ENCODE measurements at places on chromosomes 1 and 21.

GRCh38 chr21:29306920-29307319, 8.2 kb downstream of the BACH1 start:
- no peak for DNase-seq

DNA sequence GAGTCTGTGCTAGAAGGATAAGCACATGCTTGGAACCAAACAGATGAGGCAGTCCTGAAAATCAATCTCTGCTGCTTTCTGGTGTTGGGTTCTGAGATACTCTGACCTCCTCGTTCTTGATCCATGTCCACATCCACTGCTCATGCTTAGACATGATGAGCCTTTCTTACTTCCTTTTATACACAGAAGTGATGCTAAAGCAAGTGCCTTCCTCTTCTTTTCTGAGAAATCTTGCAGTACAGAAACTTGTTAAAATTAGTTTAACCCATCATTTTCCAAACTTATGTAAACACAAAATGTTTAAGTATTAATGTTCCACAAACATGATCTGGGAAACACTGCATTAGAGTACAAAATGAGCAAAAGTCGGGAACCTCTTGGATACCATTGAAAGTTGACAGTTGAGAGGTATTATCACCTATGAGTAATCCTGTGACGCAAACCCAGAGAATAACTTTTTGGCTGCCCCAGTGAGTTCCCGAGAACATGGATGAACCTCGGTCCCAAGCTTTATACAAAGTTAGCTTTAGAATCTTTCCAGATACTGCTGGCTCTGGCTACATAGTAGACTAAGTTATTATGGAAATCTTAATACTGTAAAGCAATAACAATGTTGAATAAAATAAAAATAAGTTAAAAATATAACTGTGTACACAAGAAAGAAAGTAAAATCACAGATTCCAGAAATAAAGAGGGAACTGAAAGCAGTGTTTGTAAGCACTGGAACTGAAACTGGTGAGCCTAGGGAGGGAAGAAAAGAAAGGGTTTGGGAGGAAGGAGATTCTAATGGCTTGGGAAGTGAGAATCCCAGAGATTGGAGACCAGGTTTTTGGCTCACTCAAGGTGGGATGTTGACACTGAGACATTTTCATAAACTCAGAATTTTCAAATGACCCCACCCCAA, 429.3 kb upstream of the RUNX1 start:
- DNase-seq, result no peak

GRCh38 chr1:219322766-219323165, 149.1 kb downstream of the LYPLAL1 start:
- DNase-seq, result no peak

GRCh38 chr1:16980473-16981268, at the start of gene MFAP2:
Gene MFAP2 (minus strand): TSS chr1:16980620. CDS start chr1:16978273, 2,347 bp downstream.
- DNase-seq, result no peak

GRCh38 chr1:10717296-10718082, 79.0 kb downstream of the CASZ1 start:
- no peak for DNase-seq

- no peak for DNase-seq
Measured at GRCh38 chr1:117890452-117890851, 39.0 kb downstream of the GDAP2 start.

DNA sequence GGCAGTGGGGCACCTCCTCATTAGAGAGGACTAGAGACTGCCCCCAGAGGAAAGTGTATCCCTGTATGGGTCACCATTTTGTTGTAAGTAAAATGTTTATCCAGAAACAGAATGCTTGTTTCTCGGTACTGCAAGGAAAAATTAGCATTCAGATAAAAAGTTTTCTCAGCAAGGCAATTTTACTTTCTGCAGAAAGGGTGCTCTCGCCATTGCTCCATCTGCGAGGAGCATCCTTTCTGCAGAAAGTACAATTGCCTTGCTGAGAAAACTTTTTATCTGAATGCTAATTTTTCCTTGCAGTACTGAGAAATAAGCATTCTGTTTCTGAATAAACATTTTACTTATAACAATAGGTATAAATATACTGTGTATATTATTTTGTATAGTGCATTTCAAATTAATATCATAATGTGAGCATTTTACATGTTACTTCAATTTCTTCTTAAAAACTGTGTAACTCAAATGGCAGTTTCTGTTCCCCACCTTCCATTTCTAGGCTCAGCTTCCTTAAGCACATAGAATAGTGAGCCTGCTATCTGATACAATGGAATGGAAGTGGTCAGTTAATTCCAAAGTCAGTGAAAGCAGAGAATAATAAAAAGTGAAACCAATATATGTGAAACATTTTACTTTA, 76.5 kb upstream of the DESI2 start:
- peak; percentile 46 for DNase-seq

DNA sequence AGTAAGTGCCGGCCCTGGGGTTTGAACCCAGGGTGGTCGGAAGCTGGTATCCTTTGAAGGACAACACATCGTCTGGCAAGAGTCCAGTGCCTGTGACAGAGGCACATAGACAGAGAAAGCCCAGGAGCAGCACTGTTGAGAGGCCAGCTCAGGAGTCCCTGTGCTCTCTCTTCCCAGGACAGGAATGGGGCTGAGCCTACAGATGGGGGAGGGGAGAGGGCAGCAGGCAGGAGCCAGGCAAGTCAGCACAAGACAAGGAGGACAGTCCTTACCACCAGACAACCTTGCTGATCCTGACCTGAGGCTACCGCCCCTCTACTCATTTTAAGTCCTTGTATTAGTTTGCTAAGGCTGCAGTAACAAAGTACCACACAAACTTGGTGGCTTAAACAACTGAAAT, 27.7 kb upstream of the SYT6 start:
- no peak for DNase-seq

- peak; percentile 71 for DNase-seq
Measured at GRCh38 chr1:218259800-218260199, 25.3 kb upstream of the RRP15 start.

- no peak for DNase-seq
Measured at GRCh38 chr1:204338997-204339396, 20.7 kb downstream of the PLEKHA6 start.

- no peak for DNase-seq
Measured at GRCh38 chr1:156627313-156627880, 8.2 kb downstream of the HAPLN2 start.

GRCh38 chr1:4684136-4684535, 29.7 kb downstream of the AJAP1 start:
- DNase-seq, result no peak

GRCh38 chr1:52659356-52659755, 26.4 kb downstream of the SHISAL2A start:
- no peak for DNase-seq

DNA sequence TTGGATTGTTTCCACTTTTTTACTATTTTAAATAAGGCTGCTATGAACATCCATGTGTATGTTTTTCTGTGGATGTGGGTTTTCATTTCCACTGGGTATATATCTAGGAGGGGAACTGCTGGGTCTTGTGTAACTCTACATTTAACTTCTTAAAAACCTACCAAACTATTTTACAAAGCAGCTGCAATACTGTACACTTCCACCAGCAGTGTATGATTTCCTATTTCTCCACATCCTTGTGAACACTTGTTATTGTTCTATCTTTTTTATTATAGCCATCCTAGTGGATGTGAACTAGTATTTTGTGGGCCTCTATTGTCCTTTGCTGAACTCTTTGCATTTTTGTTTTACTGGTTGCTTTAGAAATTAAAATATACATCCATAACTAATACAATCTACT, 33.4 kb downstream of the DIPK1A start:
- DNase-seq, result no peak

DNA sequence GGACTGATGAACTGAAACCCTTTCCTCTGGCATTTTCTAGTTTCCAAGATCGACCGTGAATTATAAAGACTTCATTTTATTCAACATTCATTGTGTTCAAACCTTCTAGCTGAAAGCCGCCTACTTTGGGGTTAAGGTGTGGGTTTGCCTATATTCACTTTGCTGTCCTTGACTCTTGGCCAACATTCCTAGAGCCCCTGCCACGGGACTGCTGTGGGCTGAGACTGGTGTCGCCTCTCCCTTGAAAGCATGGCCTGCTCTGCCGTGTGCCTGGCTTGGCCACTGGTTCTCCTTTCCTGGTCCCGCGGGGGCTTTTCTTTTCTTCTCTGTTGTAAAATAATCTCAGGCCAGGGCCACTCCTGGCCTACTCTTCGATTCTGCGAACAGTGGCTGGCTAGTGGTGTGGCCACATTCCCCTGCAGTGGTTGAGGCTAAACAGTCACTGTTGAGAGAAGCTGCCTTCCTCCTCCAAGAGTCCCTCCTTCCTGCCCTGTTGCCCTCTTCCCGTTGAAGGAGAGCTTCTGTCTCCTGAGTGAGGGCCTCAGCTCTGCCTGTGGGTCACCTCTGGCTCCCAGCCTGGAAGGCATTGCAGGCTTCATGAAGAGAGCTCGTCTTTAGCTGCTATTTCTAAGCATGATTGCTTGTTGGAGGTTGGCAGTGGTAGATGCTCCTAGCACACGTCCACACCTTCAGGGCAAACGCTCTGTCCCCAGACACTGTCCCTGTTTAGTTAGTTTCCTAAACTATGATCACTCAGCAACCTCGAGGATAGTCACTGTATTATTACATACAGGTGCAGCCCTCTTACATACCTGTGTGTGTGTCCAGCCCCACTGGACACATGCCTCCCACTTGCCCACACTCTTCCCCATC, 80.5 kb downstream of the GALNT2 start:
- DNase-seq, result no peak

DNA sequence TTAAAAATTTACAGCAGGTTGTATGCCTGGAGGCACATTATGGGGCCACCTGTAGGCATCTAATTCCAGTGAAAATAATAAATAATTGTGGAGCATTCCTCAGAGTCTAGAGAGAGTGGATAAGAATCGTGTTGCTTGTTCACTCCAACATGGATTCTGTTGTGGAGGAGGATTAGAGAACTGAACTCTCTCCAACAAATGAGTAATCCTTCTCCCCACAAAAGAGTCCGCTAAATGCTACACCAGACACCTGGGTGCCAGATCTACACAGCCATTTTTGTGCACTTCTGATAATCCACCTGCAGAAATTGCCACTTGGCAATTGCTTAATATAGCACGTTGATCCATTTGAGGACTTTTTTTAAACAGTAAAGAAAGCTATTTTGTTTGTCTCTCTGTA, 113.7 kb upstream of the DPYD start:
- no peak for DNase-seq

DNA sequence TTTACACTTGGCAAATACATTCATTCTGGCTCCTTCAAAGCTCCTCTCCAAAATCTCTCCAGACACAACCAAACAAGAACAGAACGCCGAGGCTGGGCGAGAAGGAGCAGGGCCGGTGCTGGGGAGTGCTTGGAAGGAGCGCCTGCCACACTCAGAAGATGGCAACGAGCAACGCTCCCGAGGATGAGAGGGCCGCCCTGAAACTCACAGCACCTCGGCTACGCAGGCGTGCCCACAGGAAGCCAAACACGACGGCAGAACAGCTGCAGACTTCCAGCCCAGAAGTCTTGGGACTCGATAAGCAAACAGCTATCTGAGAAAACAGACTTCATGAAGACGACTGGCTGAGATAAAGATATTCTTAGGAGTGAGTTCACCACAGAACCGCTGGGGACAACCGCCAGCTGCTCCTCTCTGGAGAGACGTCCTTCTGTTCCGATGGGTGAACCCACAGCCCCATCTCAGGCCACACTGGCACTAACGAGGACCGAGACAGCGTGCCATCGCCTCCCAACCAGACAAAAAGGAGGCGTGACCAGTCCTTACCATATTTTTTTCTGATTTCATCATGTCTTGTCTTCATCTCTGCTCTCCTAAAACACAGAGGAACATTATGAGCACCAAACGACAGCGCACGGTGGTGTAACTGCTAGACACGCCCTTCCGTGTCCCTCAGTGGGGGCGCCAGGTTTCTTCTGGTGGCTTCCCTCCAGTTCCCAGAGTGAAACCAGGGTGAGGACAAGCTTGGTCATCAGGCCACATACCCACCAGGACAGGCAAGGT, 18.6 kb downstream of the PTTG1IP start:
- DNase-seq, result no peak

GRCh38 chr1:239792157-239792556, 299.5 kb upstream of the FMN2 start:
- DNase-seq, result no peak

GRCh38 chr1:44151332-44151731, 9.9 kb upstream of the KLF18 start:
- DNase-seq, result no peak

DNA sequence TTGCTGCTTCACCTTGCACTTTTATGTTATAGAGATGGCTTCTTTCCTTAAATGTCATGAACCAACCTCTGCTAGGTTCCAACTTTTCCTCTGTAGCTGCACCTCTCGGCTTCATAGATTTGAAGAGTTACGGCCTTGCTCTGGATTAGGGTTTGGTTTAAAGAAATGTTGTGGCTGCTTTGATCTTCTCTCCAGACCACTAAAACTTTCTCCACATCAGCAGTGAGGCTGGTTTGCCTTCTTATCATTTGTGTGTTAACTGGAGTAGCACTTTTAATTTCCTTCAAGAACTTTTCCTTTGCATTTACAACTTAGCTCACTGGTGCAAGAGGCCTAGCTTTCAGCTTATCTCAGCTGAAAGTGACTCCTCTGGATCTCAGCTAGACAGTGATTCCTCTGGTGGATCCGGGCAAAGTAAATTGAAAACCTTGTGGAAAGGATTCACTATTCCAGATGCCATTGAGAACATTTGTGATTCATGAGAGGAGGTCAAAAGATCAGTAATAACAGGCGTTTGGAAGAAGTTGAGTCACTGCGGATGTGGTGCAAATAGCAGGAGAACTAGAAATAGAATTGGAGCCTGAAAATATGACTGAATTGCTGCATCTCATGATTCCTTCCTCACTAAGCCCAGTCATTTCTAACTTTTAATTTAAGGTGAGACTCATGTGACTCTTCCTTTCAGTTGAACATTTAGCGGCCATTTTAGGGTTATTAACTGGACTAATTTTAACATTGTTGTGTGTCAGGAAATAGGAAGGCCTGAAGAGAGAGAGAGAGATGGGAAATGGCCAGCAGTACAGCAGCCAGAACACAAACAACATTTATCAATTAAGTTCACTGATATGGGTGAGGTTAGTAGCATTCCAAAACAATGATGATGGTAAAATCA, 16.2 kb upstream of the RGS1 start:
- DNase-seq, result no peak

- no peak for DNase-seq
Measured at GRCh38 chr21:28875078-28875477, 117.6 kb downstream of the LTN1 start.
